ENCODE measurements at places on chromosomes 13 and 19.
A peak's percentile ranks its signal among the peaks of the same experiment; 100 is the strongest.

DNA sequence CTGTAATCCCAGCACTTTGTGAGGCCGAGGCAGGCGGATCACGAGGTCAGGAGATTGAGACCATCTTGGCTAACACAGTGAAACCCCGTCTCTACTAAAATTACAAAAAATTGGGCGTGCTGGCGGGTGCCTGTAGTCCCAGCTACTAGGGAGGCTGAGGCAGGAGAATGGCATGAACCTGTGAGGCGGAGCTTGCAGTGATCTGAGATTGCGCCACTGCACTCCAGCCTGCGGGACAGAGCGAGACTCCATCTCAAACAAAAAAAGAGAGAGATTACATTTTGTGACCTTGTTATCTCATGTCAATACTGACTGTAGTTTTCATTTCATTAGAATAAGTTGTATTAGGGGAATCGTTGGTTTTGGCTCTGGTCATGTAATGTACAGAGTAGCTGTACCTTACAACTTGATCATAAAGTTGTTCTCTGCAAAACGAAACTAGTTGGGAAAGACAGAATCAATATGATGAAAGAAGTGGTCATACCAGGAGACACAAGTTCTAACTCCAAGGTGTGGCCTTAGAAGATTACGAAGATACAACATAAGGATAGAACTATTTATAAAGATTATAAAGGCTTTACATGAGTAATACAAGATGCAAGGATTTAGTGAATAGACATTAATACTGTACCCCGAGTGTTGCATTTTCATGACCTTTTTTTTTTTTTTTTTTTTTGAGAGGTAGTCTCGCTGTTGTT is 15.3 kb downstream of the TMEM38A start:
- DNase-seq, result no peak

DNA sequence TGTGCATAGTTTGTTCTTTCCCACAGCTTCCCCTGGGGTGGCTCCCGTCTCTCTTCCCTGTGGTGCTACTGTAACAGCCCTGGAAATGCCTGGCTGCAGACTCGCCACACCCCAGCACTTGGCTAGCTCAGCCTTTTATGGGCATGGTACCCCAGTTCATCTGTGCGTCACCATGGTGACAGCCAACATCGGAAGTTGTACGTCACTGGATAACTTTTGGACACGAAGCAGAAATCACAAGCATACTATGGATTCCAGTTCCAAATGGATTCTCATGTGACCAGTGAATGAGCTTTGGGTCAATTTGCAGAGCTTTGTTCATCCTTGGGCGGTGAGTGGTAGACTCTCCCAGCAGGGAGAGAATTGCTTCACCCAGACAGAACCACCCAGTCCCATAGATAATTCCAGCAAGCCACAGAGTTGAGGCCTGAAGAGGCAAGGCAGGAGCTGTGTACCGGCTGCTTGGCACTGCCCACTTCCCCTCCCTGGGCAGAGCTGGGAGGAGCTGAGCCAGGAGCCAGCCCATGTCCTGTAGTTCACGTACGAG is 54.4 kb downstream of the COL4A2 start:
- no peak for DNase-seq

DNA sequence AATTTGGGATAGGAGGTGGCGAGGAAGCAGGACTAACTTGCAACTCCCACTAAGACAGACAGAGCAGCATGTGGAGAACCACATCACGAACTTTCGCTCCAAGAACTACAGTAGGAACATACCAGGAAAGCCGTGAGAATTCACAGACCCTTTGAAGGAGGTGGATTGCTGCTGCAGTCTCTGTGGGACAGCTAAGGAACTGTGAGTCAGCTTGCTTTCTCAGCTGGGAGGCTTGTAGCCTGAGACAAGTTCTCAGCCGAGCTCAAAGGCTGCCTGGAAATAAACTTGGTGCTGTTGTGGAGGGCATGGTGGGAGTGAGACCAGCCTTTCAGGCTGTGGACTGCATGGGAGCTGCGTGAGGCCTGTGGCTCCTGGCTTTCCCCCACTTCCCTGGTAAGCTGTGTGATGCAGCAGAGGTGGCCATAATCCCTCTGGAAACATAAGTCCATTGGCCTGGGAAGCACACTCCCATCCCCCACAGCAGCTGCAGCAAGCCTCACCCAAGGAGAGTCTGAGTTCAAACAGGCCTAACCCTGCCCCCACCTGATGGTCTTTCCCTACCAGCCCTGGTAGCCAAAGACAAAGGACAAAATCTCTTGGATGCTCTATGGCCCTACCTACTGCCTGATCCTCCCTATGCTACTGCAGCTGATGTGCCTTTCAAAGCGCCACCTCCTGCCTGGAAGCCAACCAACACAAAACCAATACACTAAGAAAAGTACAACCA is 441.1 kb upstream of the HTR2A start:
- no peak for DNase-seq

- peak; percentile 98 for DNase-seq
Observed at GRCh38 chr19:1020868-1021425, at the start of gene TMEM259. TSS of gene TMEM259 (minus strand) at chr19:1021123. CDS start at chr19:1020996, 127 bp downstream.

- no peak for DNase-seq
Observed at GRCh38 chr13:40438999-40439797, 227.2 kb downstream of the FOXO1 start.

- no peak for DNase-seq
Observed at GRCh38 chr13:32984857-32985626, 31.2 kb upstream of the KL start.
